Choroid plexus epithelial cell (primary cell): ENCODE measurements at places on chromosomes 5 and 9.

DNA sequence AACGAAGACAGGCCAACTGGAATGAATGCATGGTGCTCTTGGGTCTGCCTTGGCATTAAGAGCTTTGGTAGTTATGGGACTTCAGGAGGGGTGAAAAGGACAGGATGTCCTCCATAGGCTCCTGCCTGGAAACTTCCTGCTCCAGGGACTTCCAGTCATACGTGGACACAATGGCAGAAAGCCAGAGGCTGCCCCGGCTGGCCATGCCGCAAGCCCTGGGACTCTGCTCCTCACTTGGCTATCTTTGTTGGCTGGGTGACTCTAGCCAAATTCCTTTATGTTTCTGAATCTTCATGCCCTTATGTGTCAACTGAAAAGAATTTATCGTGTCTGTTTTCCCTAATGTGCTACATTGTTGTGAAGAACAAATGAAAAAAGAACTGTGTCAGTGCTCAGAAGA, 136.9 kb downstream of the SIL1 start:
- DNase-seq, result peak; percentile 72

- peak; percentile 66 for DNase-seq
Measured at GRCh38 chr5:18113721-18114120, 479.5 kb downstream of the TAF11L14 start.

DNA sequence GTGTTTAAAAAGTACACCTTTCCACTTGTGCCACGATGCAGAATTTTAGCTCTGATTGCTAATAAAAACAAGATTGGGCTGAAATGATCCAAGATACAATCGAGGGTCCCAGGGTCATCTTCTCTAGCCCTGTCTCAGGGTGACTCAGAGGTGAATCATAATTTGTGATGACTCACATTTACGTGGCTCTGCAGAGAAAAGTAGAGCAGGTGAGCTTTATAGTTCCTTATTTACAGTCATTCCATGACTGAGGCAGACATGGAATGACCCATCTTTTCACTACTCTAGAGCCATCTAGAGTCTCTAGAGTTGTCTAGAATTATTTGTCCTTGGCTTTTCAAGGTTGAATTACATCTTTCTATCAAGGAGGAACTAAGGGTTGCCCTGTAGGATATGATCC, 155.2 kb downstream of the GAS1 start:
- no peak for DNase-seq

DNA sequence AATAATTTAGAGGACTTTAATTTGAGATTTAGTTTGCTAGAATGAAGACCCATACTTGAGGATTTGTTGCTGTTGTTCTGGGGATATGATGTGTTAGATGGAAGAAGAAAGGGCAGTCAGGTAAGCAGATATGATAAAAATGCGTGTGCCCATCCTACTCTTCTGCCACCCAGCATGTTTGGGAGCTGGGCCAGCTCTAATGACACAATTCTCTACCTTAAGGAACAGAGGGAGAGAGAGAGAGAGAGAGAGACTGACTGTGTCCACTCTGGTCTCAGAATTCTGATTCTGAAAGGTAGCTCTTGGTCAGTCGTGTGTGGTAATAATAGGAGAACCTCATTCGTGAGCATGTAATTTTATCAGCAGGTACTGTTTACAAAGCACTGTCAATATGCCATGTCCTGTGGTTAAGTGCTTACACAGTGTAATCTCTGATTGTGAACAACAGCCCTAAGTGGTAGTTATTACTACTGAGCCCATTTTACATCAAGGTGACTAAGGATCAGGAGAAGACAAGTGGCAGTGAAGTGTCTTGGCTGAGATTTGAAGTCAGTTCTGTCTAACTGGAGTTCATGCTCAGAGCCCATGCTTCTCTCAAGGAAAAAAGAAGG, 307.4 kb upstream of the SEMA6A start:
- DNase-seq, result no peak

- no peak for DNase-seq
Measured at GRCh38 chr9:96484521-96484931, 34.6 kb downstream of the HABP4 start.

DNA sequence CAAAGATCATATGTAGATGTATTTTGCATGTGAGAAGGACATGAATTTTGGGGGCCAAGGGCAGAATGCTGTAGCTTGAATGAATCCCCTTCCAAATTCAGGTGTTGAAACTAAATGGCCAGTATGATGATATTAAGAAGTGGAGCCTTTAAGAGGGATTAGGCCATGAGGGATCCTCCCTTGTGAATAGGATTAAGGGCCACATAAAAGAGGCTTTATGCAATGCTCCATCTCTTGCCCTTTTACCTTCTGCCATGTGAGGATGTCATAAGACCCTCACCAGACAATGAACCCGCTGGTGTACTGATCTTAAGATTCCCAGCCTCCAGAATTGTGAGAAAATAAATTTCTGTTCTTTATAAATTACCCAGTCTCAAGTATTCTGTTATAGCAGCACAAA, 206.1 kb downstream of the YTHDC2 start:
- DNase-seq, result no peak

GRCh38 chr5:170736966-170737365, 46.6 kb upstream of the GABRP start:
- DNase-seq, result no peak

- DNase-seq, result no peak
Measured at GRCh38 chr5:179864686-179865085, 6.1 kb upstream of the MRNIP start.

- peak; percentile 65 for DNase-seq
Measured at GRCh38 chr5:82925061-82925411, 152.2 kb downstream of the TMEM167A start.

DNA sequence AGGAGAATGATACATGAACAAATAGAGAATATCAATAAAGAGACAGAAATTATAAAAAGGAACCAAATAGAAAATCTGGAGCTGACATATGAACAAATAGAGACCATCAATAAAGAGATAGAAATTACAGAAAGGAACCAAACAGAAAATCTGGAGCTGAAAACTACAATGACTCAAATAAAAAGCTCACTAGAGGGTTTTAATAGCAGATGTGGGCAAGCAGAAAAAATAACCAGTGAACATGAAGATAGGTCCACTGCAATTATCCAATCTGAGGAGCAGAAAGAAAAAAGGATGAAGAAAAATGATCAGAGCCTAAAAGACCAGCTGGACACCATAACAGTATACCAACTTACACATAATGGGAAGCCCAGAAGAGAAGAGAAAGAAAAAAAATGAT, 353.7 kb downstream of the ARL15 start:
- DNase-seq, result no peak

GRCh38 chr5:177023303-177023664, 788 bp downstream of the ZNF346 start:
- peak; percentile 9 for DNase-seq

DNA sequence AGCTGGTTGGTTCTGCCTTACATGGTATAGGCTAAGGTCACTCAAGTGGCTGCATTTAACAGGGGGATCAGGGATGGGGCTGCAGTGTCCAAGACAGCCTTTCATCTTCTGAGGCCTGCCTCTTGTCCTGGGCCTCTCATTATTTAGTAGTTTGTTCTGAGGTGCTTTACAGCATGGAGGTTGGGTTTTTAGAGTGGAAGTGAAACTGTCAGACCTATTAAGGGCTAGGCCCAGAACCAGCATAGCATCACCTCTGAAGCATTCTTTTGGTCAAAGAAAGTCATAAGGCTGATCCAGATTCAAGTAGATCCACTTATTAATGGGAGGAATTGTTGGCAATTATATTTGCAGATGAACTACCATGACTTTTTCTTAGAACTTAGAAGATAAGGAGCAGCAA, 146.0 kb upstream of the NMUR2 start:
- no peak for DNase-seq

- no peak for DNase-seq
Measured at GRCh38 chr9:126609191-126609590, 4.5 kb upstream of the LMX1B start.

DNA sequence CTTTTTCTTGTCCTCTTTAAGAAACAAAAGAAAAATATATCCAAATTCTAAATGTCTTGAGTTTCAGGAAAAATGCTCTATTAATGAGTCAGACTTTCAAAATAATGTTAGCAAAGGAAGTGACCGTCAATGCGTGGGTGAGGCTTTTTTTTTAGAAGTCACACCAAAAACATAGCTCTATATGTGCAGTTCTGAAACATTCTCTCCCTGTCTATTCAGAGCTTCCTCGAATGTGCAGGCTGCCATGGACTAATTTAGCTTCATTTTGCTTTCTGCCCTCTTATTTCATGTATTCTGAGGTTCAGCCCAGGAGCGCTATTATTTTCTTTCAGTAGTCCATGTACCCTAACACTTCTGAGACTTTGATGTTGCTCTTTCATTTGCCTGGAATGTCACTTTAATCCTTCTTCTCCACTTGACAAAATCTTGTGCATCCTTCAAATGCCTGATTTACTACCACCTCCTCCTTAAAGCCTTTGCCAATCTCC, 72.5 kb upstream of the RASA1 start:
- DNase-seq, result peak; percentile 82

- peak; percentile 78 for DNase-seq
Measured at GRCh38 chr5:122723606-122724352, 51.1 kb upstream of the SNX2 start.
